ENCODE measurements at places on chromosomes 16 and 17.

DNA sequence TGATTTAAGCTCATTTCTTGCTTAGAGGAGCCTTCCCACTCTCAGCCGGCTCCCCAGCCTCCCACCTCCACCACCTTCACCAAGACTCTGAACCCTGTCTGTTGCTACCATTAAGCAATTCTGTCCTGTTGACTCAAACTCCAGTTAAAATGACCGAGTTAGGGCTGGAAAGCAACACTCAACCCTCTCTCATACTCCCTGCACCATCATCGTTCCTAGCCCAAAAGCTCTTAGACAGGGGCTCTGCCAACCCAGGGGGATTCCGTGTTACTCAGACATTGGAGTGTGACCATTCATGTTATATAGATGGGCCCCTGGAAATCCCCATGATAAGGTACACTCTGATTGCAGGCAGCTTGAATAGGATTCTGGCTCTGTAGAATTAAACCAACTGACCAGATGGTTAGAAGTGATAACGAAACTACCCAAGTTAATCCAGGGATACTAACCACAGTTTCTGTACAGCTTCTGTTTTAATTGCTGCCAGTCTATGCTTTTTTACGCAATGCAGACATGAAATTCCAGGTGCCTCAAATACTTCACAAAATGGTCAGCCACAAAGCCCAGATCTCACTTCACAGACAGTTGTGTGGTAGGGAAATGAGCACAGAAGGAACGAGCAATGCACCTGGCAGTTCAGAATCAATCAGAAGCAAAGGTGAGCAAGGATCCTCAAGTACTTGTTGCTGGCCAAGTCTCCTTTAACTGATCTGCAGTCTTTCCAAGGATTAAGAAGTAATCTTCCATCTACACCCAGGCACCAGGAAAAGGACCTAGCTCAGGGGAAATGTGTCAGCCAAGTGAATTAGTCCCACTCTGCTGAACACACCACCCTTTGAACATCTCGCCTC, 2.1 kb downstream of the SSTR2 start:
- DNase-seq, result peak; percentile 51

DNA sequence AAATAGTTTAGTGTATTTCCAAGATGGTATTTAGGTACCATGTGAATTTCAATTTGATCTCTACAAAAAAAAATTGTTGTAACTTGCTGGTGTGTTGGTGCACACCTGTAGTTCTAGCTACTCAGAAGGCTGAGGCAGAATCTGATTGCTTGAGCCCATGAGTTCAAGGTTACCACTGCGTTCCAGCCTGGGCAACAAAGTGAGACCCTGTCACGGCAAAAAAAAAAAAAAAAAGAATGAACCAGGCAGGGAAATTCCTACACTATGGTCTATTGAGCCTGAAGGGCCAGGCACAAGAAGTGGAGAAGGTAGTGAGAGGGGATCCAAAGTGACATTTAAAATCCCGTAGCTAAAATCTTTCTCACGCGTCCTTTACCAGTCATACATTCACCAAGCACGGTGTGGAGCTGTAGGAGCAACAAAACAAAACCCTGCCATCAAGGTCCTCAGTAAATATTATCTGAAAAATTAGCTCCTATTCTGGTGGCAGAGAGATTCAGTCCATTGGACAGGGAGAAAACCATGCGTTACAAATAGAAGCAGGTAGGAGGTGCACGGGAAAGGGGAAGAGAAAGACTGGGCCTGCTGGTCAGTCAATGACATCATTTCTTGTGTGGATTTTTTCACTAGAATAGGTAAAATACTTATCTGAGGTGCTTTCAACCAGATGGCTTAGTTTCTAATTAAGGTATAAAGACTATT, 27.3 kb downstream of the TXNDC11 start:
- no peak for DNase-seq

DNA sequence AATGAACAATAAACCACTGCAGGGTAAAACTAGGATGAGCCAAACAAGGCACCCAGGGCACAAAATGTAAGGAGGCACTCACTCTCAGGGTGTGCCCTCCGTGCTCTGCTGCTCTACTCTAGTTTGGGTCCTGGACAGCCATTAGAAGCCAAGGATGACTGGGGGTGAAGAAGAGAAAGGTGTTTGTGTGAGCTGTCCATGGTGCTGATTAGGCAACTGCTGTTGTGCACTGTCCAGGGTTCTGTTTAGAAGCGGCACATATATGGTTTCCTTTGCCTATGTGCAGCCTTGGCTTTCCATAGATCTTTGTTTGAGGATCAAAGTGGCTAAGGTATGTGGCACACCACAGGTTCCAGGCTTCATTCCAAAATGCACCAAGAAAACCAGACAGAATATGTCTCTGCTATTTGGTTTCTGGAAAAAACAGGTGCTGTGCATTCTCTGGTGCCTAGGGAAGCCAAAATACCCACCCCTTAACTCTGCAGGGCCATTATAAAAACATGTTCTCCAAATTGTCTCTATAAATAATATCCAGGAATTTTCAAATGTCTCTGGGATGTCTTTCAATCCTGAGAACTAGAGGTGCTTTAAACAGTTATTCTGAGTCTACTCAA, 123.5 kb downstream of the CBLN1 start:
- no peak for DNase-seq

GRCh38 chr17:79864617-79865250, 25.5 kb upstream of the CBX4 start:
- no peak for DNase-seq

DNA sequence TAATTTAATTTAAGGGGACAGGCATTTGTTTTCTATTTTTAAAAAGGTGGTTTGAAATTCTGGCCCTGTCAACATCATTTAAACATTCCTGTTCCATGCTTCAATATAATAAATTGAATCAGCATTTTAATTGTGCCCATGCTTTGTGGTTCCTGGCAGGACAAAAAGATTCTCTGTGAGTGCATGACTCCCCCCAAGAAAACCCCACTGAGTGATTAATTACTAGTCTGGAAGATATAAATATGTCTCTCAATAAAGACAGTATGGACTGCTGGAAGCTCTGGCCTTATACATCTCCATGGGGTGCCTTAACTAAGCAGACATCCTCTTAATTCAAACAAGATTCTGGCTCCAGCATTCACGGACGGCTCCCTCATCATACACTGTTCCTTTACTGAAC, 95.0 kb upstream of the PSMD7 start:
- no peak for DNase-seq

DNA sequence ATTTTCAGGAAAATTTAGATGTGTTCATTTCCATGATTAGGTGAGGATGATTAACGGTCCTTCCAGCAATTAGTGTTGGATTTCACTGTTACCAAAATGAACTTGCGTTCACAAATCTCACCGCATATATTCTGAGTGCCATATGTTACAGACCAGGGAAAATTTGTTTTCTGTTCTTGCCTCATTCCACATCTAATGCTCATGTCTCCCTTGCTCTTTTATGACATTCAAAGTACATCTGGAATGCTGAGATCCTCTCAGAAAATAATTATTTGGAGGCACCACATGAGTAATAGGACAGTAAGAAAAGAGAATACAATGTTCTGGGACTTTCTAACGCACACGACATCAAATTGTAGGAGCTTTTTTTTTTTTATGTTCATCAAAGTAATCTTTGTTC, 406.5 kb downstream of the SHISA9 start:
- no peak for DNase-seq

- DNase-seq, result no peak
Observed at GRCh38 chr17:50593321-50593720, 32.8 kb downstream of the CACNA1G start.

GRCh38 chr16:17784073-17784472, 313.3 kb upstream of the XYLT1 start:
- no peak for DNase-seq

DNA sequence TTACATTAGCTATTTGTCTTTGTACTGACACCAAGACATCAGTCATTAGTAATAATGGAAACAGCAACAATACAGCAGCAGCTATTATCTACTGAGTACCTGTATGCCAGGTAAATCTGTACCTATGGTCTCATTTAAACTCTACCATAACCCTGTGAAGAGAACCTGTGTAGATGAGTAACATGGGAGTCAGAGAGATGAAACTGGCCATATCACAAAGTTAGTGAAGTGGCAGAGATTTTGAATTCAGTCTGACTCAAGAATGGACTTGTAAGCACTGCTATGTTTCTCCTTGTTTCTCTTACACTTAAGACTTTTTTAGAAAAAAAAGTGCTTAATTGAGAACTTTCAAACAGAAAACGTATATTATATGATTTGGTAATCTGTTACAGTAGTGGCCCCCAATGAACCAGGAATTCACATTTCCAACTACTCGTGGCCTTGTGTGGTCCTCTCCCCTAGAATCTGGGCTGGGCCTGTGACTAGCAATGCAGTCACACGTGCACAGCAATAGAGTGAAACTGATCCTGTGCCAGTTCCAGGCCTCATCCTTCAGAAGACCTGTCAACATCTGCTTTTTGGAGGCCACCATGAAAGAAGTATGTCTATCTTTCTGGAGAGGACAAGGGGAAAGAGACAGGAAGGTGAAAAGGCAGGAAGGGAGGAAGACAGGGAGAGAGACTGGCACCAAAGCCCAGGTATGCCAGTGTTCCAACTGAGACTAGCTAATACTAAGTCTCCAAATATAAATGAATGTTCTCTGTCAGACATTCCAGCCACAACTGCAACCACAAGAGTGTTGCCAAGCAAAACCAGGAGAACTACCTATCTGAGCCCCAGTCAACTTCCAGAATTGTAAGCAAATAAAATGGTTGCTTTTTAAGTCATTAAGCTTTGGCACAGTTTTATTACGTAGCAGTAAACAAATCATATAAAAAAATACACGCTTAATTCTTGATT, 12.0 kb downstream of the CRLF3 start:
- no peak for DNase-seq

- no peak for DNase-seq
Observed at GRCh38 chr16:75780669-75781068, 54.4 kb upstream of the CPHXL start.

- no peak for DNase-seq
Observed at GRCh38 chr16:12152740-12153139, 176.2 kb downstream of the SNX29 start.

Measured in CD4-positive, alpha-beta T cell (primary cell).